ENCODE measurements at places on chromosomes 13 and 19.

- DNase-seq: no peak
Measured at GRCh38 chr13:112124141-112124540, 57.2 kb downstream of the SOX1 start.

- DNase-seq: no peak
Measured at GRCh38 chr13:110347535-110348308, 40.6 kb downstream of the COL4A2 start.

DNA sequence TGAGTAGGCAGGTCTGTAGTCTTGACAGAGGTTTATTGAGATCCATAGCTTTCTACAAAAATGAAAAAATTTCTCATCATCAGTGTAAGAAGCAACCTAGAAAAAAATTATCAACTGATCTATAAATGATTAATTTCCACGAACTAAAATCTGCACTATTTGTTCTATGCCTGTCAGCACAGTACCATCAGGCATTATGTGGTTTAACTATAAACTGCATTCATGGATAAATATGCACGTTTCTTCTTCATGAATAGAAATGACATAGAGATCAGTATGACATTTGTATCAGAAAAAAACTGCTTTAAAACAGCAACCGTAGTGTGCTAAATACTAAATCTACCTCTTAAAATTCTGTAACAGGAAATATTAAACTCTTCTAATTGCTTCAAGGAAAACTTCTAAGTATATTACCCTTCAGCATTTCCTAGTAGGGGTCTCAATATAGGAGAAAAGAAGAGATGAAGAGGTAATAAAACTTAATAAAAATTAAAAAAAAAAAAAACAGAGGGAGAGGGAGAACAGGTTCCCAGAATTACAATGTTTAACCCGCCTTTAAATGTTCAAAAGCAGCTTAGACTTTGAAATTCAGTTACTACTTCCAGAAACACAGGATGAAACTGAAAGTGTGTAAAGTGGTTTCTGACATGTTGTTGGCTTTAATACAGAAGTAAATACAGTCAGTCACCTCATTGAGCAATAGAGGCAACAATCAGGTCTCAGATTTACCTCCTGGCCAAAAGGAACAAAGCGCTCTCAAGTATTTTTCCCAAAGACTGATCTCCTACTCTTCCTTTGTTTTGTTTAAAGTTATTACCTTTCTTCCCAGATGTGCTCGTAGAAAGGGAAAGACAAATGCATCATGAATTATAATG is 144.4 kb downstream of the DIAPH3 start:
- no peak for DNase-seq

DNA sequence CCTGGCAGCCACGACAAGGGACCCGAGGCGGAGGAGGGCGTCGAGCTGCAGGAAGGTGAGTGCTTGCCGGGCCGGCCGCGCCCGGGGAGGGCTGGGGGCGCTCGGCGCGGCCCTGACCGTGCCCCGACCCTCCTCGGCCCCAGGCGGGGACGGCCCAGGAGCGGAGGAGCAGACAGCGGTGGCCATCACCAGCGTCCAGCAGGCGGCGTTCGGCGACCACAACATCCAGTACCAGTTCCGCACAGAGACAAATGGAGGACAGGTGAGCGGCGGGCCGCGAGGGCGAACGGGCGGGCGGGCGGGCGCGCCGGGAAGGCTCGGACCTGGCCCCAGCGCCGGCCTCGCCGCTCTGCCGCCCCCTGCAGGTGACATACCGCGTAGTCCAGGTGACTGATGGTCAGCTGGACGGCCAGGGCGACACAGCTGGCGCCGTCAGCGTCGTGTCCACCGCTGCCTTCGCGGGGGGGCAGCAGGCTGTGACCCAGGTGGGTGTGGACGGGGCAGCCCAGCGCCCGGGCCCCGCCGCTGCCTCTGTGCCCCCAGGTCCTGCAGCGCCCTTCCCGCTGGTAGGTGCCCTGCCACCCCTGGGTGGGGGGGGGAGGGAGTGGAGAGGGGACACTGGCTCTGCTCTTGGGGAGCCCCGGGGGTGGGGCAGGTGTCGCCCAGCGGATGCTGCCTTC is 816 bp downstream of the USF2 start:
- peak; percentile 62 for DNase-seq

DNA sequence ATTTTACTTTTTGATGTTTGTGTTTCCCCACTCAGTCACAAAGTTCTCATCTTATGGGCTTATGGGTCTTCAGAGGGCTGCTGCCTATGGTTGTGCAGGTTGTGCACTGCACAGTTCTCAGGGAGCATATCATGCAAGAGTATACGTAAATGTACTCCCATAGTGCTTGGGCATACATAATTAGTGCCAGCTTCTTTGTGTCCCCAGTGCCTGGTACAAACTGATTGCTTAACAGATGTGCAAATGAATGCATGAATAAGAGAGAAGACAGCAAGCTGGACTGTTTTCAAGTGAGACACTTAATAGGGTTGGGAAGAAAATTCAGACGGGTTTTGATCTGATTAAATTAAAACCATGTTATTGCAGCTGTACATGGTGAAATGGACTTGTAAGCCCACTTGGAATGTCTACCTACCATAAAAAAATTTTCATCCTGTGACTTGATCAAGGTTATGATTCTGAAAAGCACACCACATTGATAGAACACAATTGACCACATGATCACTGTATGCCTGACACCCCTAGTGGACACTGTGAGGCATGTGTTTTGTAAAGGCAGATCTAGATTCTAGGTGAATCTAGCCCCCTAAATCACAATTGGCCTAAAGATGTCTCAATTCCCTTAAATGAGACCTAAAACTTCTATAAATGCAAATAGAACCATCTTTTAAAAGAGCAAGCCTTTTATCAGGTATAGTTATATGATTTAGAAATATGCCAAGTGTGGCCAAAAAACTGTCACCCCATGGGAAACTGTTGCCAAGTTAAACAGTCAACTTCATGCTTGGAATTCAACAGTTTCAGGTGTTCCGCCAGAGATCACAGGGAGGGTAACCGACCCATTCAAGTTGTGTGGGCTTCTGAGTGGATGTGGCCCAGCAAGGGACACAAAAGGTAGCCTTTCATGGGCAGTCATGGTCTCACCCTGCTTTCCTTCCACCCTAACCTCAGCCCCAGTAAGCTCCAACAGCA is 27.9 kb downstream of the FAM124A start:
- DNase-seq: no peak

GRCh38 chr19:30631033-30631370 is 258.8 kb downstream of the ZNF536 start:
- no peak for DNase-seq

GRCh38 chr13:60268203-60268555 is 104.5 kb upstream of the DIAPH3 start:
- no peak for DNase-seq

GRCh38 chr19:32063601-32064000 is 281.8 kb upstream of the ZNF507 start:
- no peak for DNase-seq

- no peak for DNase-seq
Measured at GRCh38 chr19:41359741-41360140, 4.2 kb downstream of the B9D2 start.

GRCh38 chr13:101449790-101450748 is 2.4 kb upstream of the ITGBL1 start:
- no peak for DNase-seq

- DNase-seq: no peak
Measured at GRCh38 chr13:39823063-39823713, 167.7 kb downstream of the COG6 start.

- no peak for DNase-seq
Measured at GRCh38 chr19:34370983-34371382, 6.0 kb downstream of the GPI start.

- DNase-seq: no peak
Measured at GRCh38 chr13:20231839-20232555, at the start of gene GJB6. TSS of gene GJB6 (minus strand) at chr13:20232319. CDS start at chr13:20223480, 8,839 bp downstream.
